MG63 (cell line): ENCODE measurements at places on chromosomes 5 and 9. TPM values are rescaled to one million over a fixed set of nuclear protein-coding genes. Genes with fewer than 3 reads are reported as not detected.

ATP10B gene
- not detected in 2 replicates for total RNA-seq

PGM5 gene
- total RNA-seq, result 5.1 and 9.3 TPM in 2 replicates

DNA sequence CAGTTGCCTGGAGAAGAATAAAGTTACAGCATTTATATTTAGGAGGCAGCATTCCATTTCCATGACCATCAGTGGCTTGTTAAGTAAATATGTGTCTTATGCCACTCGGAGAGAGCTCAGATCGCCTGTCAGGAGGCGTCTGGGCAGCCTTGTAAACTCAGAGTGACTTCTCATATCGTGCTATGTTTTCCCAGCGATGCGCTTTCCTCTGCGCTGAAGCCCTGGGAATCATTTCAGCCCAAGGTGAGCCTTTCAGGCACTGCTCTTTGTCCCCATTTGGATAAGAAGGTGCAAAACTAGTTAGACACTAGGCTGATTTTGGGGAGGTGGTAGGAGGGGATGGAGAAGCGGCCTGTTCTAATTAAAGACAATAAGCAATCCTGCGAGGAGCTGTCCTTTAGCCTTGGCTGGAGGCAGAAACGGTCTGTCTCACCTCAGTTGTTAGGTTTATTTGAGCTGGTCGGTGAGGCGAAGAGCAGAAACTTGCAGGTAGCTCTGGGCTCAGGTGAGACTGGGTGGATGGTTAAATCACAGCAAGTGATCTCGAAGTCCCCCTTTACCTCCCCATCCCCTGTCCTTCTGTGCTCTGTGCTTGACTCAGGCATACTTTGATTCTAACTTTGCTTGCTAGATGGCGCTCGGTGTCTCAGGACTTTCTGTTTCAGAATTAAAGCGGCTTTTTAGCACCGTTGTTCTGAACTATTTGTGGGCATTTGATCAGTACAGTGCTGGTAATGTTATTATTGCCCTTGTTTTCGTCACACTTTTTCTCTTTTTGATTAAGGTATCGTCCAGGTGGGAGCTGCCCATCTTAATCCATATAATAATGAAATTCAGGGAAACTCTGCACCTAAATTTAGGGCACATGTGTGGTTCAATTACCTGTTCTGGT, 24.6 kb downstream of the NR2F1 start:
- DNase-seq, result peak; percentile 56

DNA sequence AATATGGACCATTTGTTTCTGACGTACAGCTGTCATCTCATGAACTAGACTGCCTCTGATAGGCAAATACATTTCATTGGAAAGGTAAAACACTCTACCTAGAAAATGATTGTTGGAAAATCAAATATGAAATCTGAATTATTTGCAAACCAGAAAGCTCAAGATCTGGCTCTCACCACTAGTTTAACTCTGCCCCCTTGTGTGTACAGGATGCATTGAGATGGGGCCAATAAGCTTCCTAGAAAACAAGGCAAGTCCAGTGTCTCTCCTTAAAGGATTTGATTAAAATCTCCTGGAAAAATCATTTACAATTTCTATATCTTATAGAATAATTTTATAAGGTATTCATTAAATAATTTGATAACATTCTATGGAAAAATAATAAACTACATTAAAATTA, 311.9 kb upstream of the ANKH start:
- no peak for DNase-seq

GRCh38 chr5:149380466-149381121, 1.5 kb upstream of the IL17B start:
- no peak for DNase-seq

DNA sequence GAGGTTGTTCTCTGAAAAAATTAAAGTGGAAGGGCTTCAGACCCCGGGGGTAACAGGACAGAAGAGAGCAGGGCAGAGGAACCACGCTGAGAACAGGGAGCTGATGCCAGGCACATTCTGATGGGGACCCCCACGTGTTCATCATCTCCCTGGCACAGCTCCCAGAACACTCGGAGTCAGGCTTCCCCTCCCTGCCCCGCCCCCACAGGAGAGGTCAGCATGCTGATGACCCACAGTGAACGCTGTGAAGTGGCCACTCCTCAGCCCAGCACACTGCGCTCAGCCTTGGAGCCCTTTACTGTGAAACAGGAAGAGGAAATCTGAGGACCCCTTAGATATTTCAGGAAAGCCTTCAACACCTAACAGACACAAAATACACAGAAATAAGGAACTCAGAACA, 16.4 kb downstream of the RETREG1 start:
- DNase-seq, result peak; percentile 44

DNA sequence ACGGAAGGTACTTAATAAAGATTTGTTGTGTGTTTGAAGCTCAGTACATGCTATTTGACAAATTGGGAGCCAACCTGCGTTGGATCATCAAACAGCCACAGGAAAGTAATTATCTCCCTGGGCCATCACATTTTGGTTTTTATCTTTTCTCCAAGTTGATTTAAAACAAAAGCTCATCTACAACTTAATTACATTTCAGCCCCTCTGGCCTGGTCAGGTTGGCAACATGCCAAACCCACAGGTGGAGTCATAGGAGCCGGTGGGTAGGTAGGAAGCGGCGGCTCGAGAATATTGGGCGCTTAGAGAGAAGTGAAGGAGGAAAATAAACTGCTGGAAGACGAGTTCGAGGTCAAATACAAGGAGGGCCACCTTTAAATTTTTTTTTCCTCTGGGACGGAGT, 64.9 kb upstream of the FANCC start:
- DNase-seq, result no peak

GRCh38 chr9:113892861-113893491, 16.9 kb downstream of the ZNF618 start:
- DNase-seq, result no peak

DNA sequence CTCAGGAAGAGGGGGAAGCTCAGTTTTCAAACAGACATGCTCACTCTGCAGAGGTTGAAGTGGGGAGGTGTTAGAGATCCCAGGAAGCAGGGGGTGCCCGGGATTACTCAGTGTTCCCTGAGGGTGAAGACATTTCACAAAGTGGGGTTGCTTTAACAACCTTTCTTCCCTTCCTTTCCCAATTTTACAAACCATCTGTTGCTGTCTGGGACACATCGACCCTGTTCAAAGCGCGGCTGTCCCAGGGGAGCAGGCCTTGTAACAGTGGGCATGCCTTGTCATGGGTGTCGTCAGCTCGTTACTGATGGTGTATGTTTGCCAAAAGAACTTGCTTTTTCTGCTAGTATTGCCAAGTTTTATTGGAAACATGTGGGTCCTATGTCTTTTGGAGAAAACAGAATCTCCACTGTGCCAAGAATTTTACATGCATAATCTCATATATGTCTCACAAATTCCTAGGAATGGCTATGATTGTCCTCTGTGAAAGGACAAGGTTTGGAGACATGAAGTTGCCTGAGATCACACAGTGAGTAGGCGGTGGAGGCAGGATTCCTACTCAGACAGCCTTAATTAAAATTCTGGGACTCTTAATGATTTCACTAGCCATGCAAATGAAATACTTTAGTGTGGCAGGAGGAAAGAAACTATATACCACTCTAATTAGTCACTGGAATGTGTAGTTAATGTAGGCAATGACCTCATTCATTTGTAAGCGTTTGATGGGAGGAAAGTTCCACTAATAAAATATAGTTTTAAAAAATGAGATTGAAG, 198.9 kb downstream of the NXNL2 start:
- no peak for DNase-seq

DNA sequence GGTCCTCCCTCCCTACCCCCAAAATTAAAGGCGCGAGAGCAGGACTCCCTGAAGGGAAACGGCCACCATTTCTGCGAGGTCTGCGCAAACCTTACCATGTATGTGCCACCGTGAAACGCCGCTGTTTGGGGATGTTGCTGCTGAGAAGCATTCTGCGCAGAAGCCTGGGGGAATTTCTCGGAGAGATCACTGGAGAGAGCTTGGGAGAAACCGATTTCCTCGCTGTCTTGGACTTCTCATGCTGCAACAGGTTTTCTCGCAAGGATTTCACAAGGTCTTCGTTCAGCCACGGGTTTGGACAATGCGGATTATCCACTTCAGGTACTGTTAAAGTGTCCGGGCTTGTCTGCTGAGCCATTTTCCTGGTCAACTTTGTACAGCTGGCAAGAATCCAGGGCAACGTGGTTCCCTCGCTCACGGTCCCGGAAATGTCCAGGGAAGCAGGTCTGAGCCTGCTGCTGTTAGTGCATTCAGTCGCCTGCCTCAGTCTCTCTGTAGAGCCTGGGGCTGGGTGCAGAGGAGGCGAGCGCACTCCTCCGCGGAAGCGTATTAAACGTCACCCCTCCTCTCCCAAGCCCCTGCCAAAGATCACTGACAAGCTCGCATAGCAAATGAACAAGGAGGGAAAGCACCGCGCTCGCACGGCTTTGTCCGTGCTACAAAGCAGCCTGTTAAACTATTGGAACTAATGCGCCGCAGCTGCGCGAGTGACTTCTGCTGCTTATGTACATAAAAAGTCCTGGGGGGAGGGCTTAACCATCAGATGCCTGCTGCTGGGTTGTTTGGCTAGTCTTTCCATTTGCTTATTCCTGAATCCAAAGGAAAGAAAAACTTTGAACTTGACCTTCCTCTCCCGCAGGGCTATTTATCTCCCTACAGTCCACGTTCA, 125.1 kb downstream of the PDE4D start:
- DNase-seq, result peak; percentile 71

- no peak for DNase-seq
These were observed 48.2 kb downstream of the GABBR2 start for GRCh38 chr9:98660541-98660940.

GRCh38 chr5:180873615-180874520, 12.8 kb upstream of the ZFP62 start:
- peak; percentile 36 for DNase-seq

GRCh38 chr5:163773226-163773625, 267.8 kb downstream of the MAT2B start:
- no peak for DNase-seq
